ENCODE measurements at places on chromosomes 1 and 21.

- DNase-seq: no peak
Measured at GRCh38 chr1:53133261-53134041, 9.0 kb downstream of the SLC1A7 start.

GRCh38 chr1:46697053-46697452 lies 21.9 kb downstream of the EFCAB14 start:
- no peak for DNase-seq

DNA sequence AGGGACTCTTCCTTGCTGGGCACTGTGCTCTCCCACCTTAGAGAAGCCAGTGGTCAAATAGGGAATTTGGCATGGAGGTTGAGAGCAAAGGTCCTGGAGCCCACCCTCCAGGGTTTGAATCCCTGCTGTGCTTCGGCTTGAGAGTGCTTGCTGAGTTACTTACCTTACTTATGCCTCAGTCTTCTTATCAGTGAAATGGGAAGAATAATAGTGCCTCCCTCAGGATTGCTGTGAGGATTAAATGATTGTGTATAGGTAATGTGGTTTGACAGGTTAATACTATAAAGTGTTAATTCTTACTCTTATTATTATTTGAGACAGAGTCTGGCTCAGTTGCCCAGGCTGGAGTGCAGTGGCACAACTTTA lies 79.2 kb downstream of the HHAT start:
- DNase-seq: no peak

- DNase-seq: no peak
Measured at GRCh38 chr1:26721669-26722355, 26.0 kb downstream of the ARID1A start.

- no peak for DNase-seq
Measured at GRCh38 chr1:175073633-175074032, 6.0 kb downstream of the TNN start.

DNA sequence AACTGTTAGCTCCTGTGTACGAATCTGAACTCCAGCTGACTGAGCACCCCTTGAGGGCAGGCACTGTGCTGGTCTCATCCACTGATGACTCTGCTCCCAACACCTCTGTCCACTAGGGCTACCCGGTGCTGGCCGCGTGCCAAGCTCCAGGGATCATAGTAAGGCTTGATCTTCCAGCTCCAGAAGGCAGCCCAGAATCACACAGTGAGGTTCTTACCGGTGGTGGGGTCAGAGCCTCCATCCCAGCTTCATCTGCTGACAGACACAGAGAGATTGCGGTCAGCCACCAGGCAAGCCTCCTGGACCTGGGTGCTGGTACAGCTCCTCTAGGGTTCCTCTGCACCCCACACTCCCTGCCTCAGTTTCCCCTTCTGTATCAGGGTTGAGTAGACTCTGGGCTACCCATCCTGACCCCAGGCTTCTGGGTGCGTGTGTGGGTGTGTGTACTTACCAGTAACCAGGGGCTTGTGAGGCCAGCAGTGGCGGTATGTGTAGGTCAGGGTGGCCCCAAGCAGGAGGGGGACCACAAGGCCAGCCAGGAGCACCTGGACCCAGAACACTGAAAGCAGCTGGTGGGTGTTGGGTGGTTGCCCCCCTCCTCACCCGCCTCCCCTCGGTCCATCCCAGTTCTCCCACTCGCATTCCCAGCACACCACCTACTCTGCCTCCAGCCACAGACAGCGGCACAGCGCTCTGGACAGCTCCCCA lies 3.4 kb downstream of the TNFRSF25 start:
- DNase-seq: no peak

DNA sequence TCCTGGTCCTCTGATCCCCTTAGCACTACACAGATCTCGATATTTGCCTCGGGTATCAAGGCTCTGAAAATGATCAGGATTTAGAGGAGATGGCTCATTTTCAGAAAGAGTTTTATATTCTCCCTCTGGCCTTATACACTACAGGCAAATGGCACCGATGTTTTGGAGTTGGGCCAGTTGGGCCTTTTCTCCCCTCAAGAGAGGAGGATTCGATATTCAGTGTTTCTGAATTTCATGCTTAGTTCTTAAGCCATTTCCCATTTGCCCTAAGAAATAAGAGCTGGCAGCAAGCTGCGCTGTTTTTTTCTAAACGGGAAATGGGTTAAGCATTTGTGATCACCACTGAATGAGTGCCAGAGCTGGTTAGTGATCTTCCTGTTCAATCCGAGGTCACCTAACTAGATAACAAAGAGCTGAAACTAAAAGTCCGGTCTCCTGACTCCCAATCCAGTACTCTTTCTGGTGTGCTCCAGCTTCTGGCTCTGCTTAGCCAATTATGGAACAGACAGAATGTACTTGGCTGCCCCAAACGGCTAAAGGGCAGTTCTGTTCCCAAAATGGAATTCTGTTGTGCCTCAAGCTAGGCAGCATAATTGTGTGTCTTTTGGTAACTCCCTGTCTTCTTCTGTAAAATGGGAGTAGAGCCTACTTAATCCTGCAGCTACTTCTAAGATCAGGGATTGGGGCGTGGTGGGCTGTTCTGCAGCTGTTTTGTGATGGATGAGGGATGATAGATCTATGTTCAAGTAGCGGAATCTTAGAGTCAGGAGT lies 1.2 kb upstream of the CPT2 start:
- no peak for DNase-seq

DNA sequence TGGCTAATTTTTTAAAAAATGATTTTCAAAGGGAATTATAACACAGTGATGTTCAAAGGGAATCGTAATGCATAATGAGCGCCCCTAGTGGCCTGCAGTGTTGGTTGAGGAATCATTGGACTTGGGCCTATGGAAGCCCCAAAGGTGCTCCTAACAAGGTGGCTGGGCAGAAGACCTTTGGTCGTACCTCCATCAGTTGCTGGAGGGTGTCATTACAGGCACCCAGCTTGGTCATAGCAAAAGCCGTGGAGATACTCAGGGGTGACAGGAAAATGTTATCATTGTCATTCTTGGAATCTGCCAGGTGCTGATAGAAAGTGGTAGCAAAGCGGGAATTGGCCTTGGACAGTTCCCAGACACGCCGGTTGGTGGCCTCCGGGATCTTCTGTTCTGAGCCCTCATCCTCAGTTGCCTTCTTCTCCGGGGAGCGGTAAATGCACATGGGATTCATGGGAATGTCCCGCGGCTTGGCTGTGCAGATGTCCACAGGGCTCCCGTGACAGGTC lies 2.7 kb downstream of the SERPINC1 start:
- DNase-seq: peak; percentile 25

- no peak for DNase-seq
Measured at GRCh38 chr1:85027242-85027983, 20.9 kb downstream of the MCOLN3 start.

DNA sequence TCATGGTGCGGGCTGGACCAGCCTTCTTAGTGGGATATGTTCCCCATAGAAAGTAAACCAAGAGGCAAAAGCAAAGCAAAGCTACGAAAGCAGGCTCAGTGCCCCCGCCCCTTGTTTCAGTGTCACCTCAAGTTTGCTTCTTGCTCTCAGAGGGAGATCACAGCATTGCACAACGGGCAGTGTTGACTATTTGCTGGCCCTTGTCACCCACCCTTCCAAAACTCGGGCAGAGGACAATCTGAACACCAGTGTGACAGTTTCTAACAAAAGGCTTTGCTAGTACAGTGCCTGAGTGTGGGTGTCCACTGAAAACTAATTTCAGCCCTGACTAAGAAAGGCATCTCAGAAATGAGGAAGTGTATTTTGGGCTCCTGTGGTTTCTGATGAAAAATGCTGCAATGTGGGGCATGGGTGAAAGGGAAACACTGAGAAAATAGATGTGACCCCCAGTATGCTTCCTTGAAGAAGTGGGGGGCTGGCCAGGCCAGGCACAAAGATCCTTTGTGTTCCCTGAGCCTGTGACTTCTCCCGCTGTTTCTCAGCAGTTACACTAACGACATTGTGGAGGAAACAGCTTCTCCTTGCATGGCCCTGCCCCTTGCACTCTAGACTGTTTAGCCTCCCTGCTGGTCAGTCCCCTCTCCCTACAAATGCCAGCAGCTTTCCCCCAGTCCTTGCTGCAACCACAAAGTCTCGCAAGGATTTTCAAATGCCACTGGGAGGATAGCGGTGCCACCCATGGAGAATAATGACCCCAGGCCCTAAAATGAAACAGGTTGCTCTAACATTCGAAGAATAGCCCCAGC lies 33.3 kb upstream of the KCNE1 start:
- no peak for DNase-seq

GRCh38 chr21:45531393-45532215 lies 10.6 kb downstream of the SLC19A1 start:
- DNase-seq: no peak

DNA sequence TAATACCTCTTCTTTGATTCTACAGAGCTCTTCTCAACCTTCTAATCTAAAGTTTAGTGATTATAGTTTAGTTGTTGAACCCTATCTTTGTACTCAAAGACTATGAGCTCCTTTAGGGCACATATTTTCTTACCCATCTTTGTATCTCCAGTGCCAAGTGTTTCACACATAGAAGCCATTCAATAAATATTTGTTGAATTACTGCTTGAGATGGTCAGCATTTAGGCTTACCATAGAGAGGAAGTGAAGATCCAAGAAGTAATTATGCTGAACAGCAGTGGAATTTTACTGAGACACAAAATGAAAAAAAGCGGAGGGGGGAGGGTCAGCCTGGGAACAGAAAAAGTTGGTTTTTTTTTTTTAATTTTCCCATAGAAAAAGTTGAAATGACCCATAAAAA lies 21.9 kb downstream of the PIK3R3 start:
- no peak for DNase-seq

- DNase-seq: no peak
Measured at GRCh38 chr1:26529655-26530409, at the start of gene RPS6KA1. Gene RPS6KA1 (plus strand): TSS chr1:26529761. CDS start chr1:26529921, 160 bp downstream.

GRCh38 chr1:69994241-69994640 lies 211.1 kb downstream of the LRRC40 start:
- no peak for DNase-seq

DNA sequence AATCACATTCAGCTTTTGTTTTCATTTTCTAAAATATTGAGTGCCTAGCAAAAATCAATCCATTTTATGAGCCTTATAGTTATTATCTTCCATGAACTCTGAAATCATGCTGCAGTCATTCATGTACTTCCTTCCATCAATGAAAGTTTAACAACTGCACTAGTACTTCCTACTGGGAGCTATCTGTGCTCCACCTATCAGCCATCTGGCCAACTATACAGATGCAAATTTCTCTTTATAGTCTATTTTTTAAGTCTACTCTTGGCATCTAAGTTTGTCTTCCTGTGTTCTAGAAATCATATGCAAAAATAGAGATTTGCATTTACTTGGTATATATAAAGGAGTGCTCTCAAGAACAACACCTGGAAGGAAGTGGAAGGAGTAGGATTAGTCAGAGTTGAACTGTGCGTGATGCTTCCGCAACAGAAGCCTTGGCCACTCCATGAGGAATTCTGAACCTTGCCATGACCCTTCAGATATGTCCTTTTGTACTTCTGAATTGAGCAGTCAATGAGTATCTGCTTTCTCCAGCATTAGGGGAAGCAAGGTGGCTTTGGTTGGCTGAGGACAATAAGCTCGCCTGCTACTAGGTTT lies 403.2 kb upstream of the ADAMTS5 start:
- no peak for DNase-seq

- peak; percentile 27 for DNase-seq
Measured at GRCh38 chr1:48203287-48203900, 19.1 kb upstream of the SLC5A9 start.

DNA sequence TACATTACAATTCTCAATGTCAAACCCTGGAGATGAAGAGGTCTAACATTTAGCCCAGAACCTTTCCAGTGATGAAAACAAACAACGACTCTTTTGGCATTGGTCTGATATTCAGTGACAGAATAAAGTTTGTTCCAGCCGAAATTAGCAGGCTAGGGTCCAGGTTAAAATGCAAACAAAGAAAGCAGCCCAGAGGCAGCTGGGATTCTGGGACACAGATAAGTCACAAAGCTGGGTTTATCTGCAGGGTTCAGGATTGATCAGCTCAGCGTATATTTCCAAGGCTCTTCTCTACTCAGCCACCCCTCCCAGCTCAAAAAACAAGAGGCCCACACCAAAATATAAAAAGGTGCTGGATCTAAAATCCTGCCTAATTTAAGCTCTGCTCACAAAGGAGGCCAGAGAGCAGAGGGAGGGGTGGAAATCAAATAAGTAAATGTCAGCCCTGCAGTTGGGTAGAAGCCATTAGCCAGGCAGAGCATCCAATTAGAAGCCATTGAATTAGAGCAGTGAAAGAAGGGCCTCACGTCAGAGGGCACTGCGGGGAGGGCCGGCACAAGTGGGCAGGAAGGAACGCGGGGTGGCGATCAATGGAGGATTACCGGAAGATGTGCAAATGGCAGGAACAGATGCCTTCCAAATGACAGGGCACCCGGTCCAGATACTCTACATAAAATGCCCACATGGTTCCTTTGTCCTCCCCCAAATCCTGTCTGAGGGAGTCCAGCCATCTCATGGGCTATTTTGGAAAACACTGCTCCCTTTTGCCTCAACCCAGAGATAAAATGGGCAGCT lies 3.2 kb upstream of the KLHDC8A start:
- DNase-seq: no peak

DNA sequence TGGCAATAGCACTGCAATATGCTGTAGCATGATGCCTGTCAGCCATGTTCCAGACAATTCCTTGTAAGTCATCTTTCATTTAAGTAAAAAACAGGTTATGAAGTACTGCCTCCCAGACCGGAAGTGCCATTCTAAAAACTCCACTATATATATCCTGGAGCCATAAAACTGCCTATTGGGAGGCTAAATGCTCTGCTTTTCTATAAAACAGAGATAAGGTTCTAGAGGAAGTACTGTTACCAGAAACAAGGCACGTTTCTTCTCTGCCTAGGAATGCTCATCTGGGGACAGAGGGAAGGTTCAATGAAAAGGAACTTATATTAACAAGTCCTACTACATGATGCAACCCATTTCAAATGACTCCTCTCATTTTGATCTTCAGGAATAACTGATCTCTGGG lies 66.8 kb downstream of the GPR137B start:
- DNase-seq: no peak

- no peak for DNase-seq
Measured at GRCh38 chr1:166305371-166305770, 138.6 kb upstream of the FAM78B start.

GRCh38 chr1:52551507-52552235 lies 1.2 kb downstream of the TUT4 start:
- DNase-seq: no peak

DNA sequence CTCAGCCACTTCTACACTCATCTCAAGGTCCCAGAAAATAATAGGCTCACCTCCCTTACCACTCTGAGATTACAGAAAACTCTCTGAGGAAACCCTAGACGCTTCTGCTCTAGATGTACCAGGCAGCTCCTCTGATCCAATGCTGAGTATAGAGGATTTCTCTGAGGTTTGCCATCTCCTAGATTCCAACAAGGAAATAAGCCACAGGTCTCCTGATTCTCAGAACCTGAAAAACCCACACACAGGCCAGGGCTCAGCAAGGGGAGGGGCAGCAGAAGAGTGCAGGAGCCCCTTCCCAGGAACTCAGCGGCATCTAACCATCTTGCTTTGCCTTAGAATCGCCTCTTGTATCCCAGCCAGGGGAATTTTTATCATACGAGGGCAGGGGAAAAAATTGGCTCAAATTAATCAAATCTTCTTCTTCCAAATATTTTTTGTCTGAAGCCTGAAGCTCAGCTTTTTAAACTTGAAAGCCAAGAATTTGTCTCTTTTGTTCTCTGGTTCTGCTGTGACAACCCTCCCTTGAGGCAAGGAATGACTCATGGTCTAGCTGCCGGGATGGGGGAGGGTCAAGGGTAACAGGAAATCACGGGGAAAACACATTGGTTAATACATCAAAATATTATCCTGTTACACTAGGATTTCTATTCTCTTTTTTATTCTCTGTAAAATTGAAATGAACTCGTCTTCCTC lies 30.8 kb downstream of the GORAB start:
- DNase-seq: no peak

Measured in NCI-H1048 (cell line).